Effector memory CD4-positive, alpha-beta T cell (primary cell): ENCODE measurements at places on chromosomes 16 and 17.

GRCh38 chr17:7340179-7340578, 3.9 kb downstream of the ACAP1 start:
- no peak for DNase-seq

DNA sequence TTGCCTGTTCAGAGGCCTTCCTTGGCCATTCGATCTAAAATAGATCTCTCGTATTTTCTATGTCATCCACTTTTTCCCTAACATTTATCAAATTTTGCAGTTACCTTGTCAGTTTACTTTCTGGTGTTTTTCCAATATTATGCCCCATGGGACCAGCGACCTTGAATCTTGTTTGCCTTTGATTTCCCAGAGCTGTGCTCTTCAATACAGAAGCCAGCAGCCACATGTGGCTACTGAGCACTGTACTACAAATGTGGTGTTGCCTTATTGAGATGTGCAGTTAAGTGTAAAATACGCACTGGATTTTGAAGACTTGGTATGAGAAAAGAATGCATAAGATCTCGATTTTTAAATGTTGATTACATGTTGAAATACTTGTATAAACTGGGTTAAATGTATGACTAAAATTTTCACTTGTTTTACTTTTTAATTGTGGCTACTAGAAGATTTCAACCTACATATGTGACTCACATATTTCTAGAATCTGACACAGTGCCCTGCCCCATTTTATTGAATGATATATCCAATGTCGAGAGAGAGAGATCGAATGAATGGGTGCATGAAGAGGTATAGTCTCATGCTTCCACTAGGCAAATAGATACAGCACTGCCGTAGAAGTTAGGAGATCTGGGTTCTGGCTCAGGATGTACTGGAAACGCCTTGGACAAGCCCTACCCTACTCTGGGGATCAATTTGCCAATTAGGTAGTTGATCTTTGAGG, 824 bp upstream of the PSME3 start:
- no peak for DNase-seq

- no peak for DNase-seq
These were observed 815 bp downstream of the ATAD5 start for GRCh38 chr17:30832438-30833124.

DNA sequence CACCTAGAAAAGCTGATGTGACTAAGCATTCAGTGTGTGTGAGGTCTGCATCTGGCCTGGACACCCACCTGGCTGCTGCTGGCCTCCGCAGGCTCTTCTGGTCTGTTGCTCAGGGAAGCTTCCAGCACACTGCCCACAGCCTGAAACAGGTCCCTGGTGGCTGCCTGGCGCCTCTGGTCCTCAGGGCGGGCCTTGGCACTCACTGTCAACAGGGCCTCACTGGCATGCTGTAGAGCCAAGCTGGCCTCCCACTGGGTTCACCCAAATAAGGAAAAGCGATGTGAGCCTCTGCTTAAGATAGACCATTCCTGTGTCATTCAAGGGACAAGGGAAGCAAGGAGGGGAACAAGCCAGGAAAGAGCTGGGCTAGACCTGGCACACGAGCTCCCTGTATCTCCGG, 70.6 kb upstream of the BCO1 start:
- DNase-seq = no peak

DNA sequence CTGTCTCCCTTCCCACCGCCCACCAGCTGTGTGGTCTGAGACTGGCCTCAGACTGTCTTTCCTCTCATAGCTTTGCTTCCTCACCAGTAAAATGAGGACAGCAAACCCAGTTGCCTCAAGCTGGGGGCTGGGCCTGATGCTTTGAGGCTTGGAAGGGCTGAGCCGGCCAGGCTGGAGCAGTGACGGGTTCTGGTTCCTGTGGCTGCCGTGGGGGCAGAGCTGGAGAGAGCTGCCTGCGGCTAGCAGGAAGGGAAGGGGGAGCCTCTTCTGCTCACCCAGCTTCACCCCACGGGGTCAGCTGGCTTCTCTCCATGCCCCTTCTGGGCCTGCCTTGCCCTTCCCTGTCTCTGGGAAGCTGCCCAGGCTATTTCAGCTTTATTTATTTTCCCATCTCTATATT, 23.7 kb downstream of the LASP1 start:
- DNase-seq = no peak

GRCh38 chr16:17578981-17579874, 108.5 kb upstream of the XYLT1 start:
- DNase-seq = peak; percentile 8

GRCh38 chr17:3647769-3648555, 11.4 kb downstream of the CTNS start:
- DNase-seq = no peak

GRCh38 chr17:16419074-16419928, 3.9 kb downstream of the TRPV2 start:
- DNase-seq = peak; percentile 44

- no peak for DNase-seq
These were observed 223.3 kb downstream of the IRX3 start for GRCh38 chr16:54063279-54063773.

- no peak for DNase-seq
These were observed 8.3 kb upstream of the GALK1 start for GRCh38 chr17:75773121-75773807.

DNA sequence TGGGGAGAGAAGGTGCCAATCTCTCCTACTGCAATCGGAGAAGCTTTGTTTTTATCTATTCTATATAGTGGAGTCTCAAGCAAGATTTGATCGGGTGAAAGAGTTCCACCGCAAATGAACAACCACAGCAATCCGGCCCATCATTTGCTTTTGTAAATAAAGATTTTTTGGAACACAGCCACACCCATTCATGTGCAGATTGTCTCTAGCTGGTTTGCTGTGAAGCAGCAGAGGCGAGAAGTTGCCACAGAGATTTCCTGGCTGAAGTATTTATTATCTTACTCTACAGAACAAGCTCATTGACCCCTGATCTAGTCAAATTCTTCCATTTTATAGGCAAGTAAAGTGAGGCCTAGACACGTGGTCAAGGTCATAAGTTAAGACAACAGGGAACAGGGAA, 195.5 kb upstream of the TNRC6C start:
- DNase-seq = no peak

DNA sequence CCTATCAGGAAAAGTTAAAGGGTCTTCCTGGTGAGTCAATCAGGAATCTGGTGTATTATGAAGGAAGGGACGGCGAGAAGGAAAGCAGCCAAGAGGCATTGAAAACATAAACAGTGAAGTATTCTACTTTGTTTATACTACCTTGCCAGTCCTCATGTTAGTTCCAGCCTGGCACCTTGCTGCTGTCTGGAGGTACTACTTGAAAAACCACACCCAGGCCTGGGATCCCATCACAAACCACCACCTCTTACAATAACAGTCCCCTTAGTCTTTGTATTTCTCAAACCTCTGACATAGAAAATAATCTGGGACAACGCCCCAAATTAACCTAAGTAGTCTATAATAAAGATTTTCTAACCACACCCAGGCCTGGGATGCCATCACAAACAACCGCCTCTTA, 676.7 kb upstream of the SOX9 start:
- no peak for DNase-seq

DNA sequence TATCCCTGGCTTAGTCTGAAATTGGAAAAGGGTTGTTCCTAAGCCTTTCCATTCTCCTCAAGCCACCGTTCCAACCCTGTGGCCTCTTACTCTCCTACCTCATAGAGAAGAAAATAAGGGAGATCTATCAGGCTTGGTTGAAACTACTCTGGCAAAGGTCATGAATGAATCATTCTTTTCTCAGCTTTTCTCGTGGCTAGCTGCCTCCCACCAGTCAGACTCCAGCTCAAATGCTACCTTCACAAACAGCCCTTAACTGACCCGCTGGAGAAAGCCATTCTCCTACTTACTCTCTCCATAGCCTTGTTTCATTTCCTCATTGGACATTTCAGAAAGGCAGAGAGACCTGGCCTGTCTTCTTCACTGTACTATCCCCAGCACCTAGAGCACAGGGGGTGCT, 8.9 kb downstream of the MYH10 start:
- no peak for DNase-seq

DNA sequence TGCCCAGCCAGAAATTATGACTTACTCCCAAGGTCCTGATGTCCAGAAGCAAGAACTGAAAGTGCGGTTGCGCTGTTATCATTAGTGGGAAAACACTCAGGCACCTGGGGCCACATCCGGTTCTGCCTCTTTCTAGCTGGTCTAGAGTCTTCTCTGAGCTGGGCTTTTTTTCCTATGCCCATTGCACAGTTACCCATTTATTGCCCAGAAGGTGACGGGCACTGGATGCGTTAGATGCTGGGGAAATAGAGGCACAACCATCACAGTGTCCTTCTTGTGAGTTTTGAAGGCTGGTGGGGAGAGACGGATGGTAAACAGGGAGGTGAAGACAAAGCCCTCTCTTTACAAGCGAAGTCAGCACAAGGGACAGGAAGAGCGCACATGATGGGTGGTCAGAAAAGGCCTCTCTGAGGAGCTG, 37.7 kb downstream of the PLCG2 start:
- DNase-seq = no peak

GRCh38 chr17:62605588-62605987, 21.9 kb upstream of the MRC2 start:
- DNase-seq = no peak

DNA sequence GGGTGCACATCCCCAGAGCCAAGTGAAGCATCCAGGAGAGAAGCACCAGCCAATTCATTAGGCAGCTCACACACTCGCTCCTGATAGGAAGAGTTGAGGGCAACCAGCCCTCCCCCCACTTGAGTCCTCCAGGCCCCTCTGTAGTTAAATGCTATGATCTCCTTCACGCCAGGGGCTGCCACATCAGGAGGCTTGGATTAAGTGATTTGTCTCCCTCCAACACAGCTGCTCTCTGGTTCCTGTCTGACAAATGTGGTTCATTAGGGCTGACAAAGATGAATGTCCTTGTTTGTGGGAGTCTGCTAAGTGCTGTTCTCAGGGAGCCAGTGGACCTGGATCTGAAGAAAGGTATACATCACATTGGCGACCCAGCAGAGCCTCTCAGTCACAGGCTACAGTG, 94.5 kb upstream of the WSCD1 start:
- DNase-seq = no peak
